ENCODE measurements at places on chromosomes 6 and 20.

DNA sequence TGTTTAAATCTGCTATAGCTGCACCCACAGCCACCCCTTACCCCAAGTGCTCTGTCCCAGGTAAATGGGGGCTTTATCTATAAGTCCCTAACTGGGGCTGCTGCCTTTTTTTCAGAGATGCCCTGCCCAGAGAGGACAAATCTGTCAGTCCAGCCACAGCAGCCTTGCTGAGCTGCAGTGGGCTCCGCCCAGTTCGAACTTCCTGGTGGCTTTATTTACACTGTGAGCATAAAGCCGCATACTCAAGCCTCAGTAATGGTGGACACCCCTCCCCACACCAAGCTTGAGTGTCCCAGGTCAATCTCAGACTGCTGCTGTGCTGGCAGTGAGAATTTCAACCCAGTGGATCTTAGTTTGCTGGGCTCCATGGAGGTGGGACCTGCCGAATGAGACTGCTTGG, 505.2 kb downstream of the CBLN4 start:
- DNase-seq: no peak

DNA sequence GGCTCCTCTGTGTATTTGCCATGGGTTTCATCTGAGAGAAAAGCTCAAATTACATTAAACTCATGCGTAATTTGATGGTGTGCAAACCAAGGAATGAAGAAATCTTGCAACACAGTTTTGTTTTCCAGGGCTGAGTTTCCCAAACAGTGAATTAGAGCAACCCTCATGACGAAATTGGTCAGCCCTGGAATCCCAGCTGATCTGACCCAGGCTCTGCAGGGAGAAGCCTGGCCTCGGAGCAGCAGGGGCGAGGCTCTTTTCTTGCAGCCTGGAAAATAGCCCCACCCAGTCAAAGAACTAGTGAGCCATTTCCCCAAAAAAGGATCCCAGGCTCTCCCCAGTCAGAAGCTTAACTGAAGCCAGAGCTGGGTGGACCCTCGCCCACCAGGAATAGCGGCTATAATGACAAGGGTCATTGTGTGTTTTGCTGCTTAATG, 107.3 kb upstream of the SNX9 start:
- DNase-seq: no peak

DNA sequence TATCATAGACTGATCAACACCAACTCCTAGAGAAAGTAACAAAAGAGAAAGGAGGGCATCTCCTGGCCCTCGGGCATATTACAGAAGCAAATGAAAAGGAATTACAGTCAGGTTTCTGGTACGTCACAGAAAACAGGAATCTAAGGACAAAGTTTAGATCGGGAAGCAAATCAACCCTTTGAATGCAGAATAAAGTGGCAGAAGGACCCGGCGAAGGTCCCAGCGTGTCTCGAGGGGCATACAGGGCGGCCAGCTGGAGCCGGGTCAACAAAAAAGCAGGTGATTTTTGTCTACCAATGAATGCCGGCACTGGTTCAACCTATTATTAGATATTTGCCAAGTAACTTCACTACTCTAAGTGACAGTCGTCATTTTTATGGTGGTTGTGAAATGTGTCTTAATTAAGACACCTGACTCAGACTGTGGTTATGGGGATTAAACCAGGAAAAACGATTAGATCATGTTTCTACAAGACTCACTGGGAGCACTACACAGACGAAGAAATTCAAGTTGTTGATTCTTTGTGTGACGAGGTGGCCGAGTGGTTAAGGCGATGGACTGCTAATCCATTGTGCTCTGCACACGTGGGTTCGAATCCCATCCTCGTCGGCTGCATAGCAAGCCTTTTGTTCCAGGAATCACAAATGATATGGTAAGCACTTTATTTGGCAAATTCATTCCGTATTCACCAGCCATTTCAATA, 12.4 kb upstream of the ZSCAN9 start:
- DNase-seq: no peak

DNA sequence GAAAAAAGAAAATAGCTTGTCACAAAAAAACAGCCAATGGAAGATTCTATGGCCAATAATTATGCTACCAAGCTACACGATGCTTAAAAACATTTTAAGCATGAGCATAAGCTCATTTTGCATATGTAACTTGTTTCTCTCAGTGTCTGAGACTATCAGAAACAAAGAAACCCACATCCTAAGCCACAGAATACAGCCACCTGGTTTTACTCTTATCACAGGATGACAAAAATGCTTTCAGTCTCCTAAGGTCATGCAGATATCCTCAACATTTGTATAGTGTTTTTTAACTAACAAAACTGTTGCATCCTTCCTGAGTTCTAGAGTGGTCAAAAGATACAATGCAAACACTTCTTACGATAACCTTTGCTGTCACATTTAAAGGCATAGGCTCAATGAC, 172.1 kb upstream of the RUNX2 start:
- no peak for DNase-seq

DNA sequence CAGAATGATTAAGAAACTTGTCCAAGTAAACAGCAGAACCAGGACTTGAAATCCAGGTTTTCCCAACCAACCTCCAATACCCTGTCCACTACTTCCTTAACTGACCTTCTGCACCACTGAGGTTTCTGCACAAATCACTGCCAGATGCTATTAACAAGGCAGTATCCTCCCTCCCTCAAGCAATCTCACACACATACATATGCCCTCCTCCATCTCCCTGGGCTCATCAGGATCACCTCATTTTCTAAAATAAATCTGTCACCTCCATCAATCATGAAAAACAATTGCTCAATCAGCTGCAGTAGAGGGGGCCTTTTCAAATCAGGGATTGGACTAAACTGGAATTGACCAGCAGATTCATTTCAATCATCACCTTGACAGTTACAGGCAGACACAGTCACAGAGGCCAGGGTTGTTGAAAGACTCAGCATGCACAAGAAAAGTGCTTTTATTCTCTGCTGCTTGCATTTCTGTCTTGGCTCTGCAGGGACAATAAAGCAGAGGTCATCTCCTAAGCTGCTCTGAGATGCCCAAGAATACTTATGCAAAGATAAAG, 539.4 kb downstream of the PTPRT start:
- no peak for DNase-seq

DNA sequence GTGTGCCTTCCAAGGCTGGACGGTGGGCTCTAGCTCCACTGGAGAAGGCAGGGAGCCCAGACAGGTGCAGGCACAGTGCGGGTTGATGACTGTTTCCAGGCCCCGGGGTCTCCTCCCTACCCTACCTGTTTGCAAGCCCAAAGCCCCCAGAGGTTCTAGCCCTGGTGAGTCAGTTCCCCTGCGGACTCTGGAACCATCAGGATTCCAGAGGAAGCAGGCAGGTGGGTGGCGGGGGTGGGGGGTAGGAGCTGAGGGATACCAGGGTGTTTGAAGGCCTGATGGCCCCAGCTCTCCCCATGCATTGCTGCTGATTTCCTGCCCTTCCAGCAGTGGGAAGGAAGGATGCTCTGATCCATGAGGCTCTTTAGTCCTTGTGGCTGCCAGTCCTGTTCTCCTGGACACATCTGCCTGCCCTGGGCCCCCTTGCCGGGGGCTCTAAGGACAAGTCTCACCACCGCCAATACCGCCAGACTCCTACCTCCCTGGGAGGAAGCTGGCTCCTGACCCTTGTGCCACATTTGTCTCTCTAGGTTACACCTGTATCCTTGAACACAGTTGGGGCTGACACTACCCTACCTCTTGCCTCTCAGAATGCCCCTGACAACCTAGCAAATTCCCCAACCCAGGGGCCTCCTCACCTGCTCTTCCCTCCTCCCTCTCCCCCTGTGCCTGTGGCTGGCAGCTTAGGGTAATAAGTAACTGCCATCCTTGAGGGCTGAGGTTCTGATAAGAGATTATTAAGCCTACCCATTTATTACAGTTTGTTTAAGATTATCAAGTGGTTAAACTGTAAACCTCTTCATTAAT, 21.7 kb downstream of the KCNK5 start:
- DNase-seq: no peak

DNA sequence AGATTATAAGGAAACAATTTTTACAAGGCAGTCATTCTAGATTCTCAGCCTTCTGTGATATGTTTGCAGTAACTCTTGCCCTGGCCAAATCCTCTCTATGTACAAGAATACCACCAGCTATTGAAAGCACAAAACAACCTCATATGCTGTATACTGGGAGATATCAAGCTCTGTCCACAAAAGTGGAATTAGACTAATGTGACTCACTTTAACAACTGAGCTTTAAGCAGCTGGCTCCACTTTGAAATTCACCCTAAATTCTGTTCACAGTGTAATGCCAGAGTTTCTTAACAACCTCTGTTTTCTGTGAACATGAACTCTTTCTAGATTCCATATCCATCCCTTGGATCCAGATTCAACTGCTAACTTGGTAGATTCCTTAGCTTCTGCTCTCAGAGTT, 47.6 kb downstream of the CHD6 start:
- no peak for DNase-seq

GRCh38 chr20:46371656-46372055, 34.8 kb downstream of the ELMO2 start:
- DNase-seq: no peak

DNA sequence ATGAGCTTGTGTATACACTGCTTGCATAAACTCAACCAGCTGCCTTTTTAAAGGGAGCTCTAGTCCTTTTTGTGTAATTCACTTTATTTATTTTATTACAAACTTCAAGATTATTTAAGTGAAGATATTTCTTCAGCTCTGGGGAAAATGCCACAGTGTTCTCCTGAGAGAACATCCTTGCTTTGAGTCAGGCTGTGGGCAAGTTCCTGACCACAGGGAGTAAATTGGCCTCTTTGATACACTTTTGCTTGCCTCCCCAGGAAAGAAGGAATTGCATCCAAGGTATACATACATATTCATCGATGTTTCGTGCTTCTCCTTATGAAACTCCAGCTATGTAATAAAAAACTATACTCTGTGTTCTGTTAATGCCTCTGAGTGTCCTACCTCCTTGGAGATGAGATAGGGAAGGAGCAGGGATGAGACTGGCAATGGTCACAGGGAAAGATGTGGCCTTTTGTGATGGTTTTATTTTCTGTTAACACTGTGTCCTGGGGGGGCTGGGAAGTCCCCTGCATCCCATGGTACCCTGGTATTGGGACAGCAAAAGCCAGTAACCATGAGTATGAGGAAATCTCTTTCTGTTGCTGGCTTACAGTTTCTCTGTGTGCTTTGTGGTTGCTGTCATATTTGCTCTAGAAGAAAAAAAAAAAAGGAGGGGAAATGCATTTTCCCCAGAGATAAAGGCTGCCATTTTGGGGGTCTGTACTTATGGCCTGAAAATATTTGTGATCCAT, 15.3 kb downstream of the TNFAIP3 start:
- DNase-seq: no peak

- DNase-seq: no peak
Measured at GRCh38 chr20:47781632-47782031, 3.6 kb downstream of the SULF2 start.

DNA sequence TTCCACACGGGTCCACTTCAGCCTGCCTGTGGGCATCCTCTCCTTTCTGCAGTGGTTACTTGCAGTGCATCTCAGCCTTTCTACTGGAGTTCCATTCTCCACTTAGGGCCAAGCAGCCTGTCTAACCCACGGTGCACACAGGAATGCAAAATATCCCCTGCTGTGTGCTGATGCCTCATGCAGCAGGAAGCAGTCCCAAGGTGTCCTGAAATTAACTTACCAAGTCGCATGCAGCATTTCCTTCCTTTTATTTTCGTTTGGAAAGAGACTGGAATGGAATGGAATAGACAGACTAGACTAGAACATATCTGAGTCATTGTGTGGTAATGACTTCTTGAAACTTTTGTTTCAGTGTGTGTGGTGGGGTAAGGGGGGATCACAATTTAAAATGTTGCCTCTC, 25.9 kb upstream of the FOXQ1 start:
- DNase-seq: no peak

GRCh38 chr6:16600026-16600425, 161.2 kb downstream of the ATXN1 start:
- DNase-seq: no peak

GRCh38 chr6:89460713-89461112, 27.8 kb downstream of the ANKRD6 start:
- DNase-seq: no peak

DNA sequence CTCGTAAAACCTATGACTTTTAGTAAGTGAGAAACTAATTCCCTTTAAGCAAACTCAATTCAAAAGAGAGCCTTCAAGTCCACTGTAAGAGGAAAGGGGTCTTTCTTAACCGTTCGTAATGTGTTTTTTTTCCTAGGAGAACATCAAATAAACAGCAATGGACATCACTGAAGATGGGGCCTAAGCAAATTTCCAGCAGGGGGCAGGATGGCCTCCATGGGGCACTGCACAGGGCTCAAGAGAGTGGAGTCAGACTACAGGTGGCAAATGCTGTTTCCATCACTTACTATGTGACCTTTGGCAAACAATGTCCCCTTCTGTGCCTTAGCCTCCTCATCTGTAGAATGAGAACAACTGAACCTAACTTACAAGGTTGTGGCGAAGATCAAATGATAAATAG, 88.7 kb downstream of the ARHGAP18 start:
- no peak for DNase-seq

DNA sequence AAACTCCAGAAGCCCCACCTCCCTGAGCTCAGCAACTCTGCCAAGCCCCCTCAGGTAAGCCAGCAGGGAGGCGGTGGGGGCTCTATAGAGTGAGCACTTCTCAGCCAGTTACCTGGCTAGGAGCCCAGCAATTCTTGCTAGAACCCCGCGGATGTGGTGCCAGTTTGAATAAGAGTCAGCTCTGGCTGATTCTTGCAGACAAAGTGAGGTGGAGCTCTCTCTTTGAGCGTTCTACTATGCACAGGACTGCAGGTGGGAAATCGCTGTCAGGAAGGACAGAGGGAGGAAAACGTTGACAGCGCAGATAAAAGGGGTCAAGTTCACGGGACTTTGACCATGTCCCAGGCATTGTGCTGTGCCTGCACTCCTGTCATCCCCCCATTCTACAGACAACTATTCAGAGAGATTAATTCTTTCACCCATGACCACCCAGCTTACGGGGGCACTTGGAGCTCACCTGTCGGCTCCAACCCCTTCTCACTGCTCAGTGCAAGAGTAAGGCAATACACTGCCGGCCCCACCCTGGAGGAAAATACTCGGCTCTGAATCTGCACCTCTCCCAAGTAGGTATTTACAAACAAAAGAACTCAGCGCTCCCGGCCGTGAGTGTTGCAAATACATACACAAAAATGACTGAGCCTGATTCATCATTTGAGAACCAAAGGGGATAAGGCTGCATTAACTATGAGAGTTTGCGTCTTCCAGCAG, 92.9 kb downstream of the ANKRD60 start:
- DNase-seq: peak; percentile 59

- no peak for DNase-seq
Measured at GRCh38 chr6:39321761-39322160, 741 bp downstream of the KCNK16 start.

GRCh38 chr6:100230953-100231316, 233.8 kb downstream of the SIM1 start:
- no peak for DNase-seq

GRCh38 chr20:63556873-63557478, 3.0 kb downstream of the FNDC11 start:
- DNase-seq: no peak

GRCh38 chr6:9933677-9934076, 481.2 kb downstream of the TFAP2A start:
- DNase-seq: no peak

GRCh38 chr6:106254636-106255035, 70.9 kb downstream of the ATG5 start:
- DNase-seq: no peak

- no peak for DNase-seq
Measured at GRCh38 chr6:21375151-21376116, 218.1 kb upstream of the SOX4 start.

GRCh38 chr20:58407201-58407873, 18.3 kb downstream of the VAPB start:
- no peak for DNase-seq

- no peak for DNase-seq
Measured at GRCh38 chr6:160137130-160137988, 15.7 kb downstream of the SLC22A1 start.

Data from type B pancreatic cell (in vitro differentiated cells).